Stimulated activated CD8-positive, alpha-beta memory T cell treated with anti-CD3 and anti-CD28 coated beads, Interleukin-7, amount 100 ng/mL, for 48 hours (primary cell): ENCODE measurements at places on chromosomes 4 and X.

GRCh38 chrX:118225711-118226428, 109.3 kb upstream of the KLHL13 start:
- DNase-seq, result no peak

DNA sequence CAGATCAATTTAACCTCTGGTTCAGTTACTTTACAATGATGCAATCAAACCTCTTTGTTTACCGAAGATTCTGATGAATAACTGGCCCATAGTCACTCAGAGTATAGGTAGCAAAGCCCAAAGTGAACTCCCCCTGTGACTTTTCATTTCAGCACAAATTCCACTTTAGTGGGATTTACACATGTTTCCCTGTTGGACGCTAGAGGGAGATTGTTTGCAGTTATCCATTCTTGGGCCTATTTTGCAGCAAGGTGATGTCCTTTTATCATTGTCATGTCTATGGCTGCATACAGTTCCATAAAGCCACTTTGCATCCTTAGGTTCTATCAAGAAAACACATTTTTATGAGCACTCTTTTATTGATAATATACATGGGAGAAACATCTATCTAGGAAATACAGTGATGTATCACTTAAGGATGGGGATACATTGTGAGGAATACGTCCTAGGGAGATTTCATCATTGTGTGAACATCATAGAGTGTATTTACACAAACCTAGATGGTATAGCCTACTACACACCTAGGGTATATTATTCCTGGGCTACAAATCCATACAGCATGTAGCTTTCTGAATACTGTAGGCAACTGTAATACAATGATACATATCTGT, 14.5 kb upstream of the DKK2 start:
- DNase-seq, result no peak

- no peak for DNase-seq
Measured at GRCh38 chr4:31516520-31516919, 796.4 kb downstream of the PCDH7 start.

DNA sequence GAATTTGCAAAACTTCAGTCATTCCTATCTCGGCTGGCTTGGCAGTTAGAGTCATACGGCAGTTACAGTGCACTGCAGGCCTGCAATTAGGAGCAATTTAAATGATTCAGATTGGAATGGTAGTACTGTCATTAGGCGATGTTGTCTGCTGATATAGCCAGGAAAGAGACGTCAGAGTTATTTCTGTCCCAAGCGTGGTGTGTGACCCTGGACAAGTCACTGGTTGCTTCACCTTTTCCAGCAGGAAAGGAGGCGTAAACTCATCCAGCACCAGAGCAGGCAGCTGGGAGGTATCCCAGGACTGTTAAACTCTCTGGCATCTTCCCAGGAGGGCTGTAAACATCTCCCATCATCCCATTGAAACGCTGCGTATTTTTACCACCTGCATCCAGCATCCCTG, 836 bp upstream of the LNX1 start:
- DNase-seq, result no peak

DNA sequence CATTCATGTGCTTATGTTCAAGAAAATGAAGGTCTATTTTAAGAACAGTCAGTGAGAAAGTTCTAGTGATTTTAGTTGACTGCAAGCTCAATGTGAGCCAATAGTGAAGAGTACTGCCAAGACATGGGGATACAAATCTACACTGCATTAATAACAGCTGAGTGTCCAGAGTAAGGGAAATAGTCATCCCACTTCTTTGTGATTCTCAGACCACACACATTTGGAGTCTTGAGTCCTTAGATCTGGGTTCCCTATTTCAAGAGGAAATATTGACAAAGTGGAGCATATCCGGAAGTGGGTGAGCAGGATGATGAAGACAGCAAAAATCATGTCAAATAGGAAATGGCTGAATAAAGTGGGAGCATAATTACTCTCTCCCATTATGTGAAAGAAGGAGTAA, 171.1 kb downstream of the LARP7 start:
- no peak for DNase-seq

- DNase-seq, result no peak
Measured at GRCh38 chr4:81521708-81522107, 50.0 kb upstream of the RASGEF1B start.

GRCh38 chr4:39302901-39303300, 63.3 kb downstream of the RFC1 start:
- DNase-seq, result no peak

DNA sequence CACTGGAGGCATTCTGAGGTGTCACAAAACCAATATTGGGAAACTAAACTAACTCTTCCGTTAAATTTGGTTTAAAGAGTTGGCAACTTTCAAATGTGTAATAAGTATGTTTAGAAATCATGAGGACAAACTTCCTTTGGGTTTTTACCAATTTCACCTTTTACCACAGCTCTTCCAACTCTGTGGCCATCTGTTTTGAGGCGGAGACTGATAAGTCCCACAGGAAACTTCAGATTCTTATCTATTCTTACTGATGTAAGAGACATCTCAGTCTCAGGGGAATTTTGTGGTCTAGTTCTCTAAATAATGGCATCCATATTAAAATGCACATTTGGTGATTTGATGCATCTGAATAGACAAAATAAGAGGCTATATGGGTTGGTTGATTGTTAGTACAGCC, 229.2 kb upstream of the AFF2 start:
- no peak for DNase-seq

- no peak for DNase-seq
Measured at GRCh38 chr4:19683426-19683825, 568.3 kb upstream of the SLIT2 start.

- DNase-seq, result no peak
Measured at GRCh38 chrX:49191574-49192011, 5.4 kb upstream of the PRICKLE3 start.

- DNase-seq, result no peak
Measured at GRCh38 chrX:123909523-123909922, 49.7 kb downstream of the XIAP start.

GRCh38 chr4:1593881-1594345, 90.2 kb downstream of the FAM53A start:
- no peak for DNase-seq

GRCh38 chr4:103904123-103904522, 184.3 kb upstream of the TACR3 start:
- no peak for DNase-seq

- no peak for DNase-seq
Measured at GRCh38 chrX:32985544-32985943, 225.8 kb downstream of the DMD start.

DNA sequence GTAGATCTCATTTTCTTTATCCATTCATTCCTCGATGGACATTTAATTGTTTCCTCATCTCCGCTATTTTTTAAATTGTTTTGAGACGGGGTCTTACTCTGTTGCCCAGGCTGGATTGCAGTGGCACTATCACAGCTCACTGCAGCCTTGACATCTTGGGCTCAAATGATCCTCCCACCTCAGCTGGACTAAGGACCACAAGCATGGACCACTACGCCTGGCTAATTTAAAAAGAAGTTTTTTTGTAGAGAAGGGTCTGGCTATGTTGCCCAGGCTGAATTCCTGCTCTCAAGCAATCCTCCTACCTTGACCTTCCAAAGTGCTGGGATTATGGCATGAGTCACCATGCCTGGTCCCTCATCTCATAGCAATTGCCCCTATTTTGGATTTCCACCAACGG, 7.0 kb upstream of the TRIML1 start:
- DNase-seq, result no peak

- DNase-seq, result no peak
Measured at GRCh38 chr4:154004507-154005170, 215.8 kb upstream of the SFRP2 start.

GRCh38 chr4:101274888-101275752, 72.2 kb downstream of the PPP3CA start:
- no peak for DNase-seq

GRCh38 chr4:174016251-174016650, 267.2 kb downstream of the FBXO8 start:
- DNase-seq, result no peak

DNA sequence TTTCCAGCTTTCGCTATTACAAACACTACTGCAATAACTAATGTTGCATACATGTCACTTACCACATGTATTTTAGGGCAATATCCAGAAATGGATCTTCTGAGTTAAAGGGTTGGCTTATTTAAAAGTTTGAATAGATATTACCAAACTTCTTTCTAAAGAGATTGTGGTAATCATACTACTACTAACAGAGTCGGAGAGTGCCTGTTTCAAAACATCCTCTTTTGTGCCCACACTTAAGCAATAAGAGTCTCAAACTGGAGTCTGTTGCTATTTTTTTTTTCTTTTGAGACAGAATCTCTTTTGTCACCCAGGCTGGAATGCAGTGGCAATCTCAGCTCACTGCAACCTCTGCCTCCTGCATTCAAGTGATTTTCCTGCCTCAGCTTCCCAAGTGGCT, 35.8 kb downstream of the FGFBP1 start:
- DNase-seq, result no peak

- no peak for DNase-seq
Measured at GRCh38 chr4:146051223-146051622, 112.6 kb upstream of the ZNF827 start.

GRCh38 chrX:68719904-68720614, 72.6 kb downstream of the STARD8 start:
- DNase-seq, result no peak

DNA sequence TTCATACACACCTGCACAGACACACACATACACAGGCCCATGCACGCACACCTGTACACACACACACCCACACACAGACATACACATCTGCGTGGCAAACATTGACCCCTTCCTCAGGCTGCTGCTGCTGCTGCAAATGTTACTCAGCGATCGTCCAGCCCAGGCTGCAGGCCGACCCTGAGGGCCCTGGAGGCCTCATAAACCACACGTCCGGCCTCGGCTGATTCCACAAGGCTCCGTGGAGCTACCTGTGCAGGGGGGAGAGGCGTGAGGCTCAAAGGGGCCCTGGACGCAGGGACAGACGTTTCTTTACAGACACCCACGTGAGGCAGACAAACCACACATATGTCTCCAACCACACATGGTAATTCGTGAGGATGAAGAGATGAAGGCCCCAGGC, 53.9 kb upstream of the PPP2R3B start:
- no peak for DNase-seq

DNA sequence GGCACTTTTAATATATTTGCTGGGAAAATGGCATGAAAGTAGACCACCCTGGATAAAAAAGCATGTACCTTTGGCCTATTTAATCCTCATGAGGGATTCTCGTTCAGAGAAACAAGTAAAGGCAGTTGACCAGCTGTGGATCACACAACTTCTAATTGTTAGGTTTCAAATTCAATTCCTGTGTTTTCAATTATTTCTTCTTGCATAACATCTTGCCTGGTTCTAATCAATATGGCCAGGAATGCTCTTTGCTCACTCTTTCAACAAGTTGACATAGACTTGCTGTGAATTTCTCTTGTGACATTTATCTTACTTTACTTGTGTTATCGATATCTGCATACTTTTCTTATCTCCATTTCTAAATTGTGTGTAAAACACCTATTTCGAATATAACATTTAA, 211.8 kb downstream of the SLC7A11 start:
- DNase-seq, result no peak

- no peak for DNase-seq
Measured at GRCh38 chrX:114611018-114611619, 27.2 kb downstream of the HTR2C start.

- DNase-seq, result no peak
Measured at GRCh38 chrX:82218361-82218760, 1016.5 kb downstream of the SH3BGRL start.

GRCh38 chr4:163195247-163195765, 28.6 kb upstream of the NAF1 start:
- DNase-seq, result no peak

DNA sequence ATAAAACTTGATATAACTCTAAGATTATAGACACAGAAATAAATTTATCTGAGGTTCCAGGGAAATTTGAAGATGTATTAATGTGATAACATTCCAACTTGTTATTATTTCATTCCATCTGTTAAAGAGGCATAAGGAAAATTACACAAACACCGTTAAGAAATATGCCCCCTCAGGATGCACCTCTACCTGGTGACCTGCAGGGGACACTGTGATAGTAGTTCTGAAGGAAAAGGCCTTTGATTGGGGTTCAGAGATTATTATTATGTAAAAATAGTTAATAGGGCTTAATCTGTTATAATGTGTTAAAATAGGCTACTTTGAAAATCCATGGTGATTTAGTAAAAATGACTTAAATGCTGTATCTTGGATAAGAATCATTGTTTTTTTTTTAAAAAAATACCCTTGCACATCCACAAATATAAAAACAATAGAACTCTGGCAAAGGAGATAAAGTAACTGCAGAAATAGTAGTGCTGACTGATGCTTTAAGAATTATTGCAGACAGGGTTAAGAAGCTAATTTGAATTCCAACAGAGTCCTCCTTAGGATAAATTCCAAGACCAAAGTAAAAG, 6.1 kb upstream of the ABRAXAS1 start:
- DNase-seq, result no peak
